Activated T-cell treated with anti-CD3 and anti-CD28 coated beads, Interleukin-2, amount 50 U/mL, for 72 hours (primary cell): ENCODE measurements at places on chromosomes 2 and 18. TPM values are rescaled to one million over a fixed set of nuclear protein-coding genes. Genes with fewer than 3 reads are reported as not detected.
A peak's percentile ranks its signal among the peaks of the same experiment; 100 is the strongest.

The NTSR2 gene
- total RNA-seq: not detected

The GALM gene
- total RNA-seq: 97.8 TPM

- H3K4me3 ChIP-seq: no peak overlapping the region
- no peaks in the 10 kb centered on the region for H3K4me1 ChIP-seq
- H3K27ac ChIP-seq: no peak overlapping the region
- H3K27me3 ChIP-seq: no peaks in the 10 kb centered on the region
- H3K36me3 ChIP-seq: no peaks in the 10 kb centered on the region
Measured at GRCh38 chr2:106332054-106332453, 136.2 kb downstream of the RGPD3 start.

- peaks cover 6% of the 10 kb centered on the region for H3K4me1 ChIP-seq
- no peak for DNase-seq
- peak overlapping the region; percentile 61 for H3K4me3 ChIP-seq
- peaks cover 47% of the 10 kb centered on the region for H3K27me3 ChIP-seq
- H3K27ac ChIP-seq: no peak overlapping the region
Measured at GRCh38 chr2:210224591-210224940, 681 bp downstream of the ACADL start.

DNA sequence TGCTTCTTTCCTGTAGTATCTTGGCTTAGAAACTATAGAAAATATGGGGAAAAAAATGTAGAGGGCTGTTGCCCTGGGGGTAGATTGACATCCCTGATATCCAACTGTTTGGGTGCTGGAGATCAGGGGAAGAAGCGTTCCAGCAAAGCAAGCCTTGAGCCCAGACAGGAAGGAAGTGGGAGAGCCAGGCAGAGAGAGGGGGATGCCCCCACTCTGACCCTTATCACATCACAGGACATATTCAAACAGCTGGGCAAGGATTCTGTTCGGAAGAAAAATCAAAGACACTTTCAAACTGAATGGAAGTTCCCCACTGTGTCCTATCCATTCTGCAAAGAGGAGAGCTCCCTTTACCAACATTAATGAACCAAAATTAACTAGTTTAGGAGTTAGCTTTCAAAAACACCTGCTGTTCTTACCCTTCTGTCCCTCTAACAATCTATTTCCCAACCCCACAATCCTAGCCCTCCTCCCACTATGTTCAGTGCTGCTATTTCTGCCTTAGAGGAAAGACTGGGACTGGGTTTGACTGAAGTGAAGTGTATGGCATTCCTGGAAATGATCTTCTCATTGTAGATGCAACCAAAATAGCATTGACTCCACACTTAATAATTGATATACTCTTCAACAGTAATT is 16.9 kb upstream of the KCNG3 start:
- no peaks in the 10 kb centered on the region for H3K27me3 ChIP-seq
- DNase-seq: no peak
- no peak overlapping the region for H3K4me3 ChIP-seq
- H3K4me1 ChIP-seq: peaks cover 19% of the 10 kb centered on the region

GRCh38 chr18:78655921-78656320 is 323.7 kb upstream of the SALL3 start:
- H3K27me3 ChIP-seq: peaks cover 4% of the 10 kb centered on the region
- H3K4me3 ChIP-seq: no peak overlapping the region
- H3K4me1 ChIP-seq: no peaks in the 10 kb centered on the region
- DNase-seq: no peak

DNA sequence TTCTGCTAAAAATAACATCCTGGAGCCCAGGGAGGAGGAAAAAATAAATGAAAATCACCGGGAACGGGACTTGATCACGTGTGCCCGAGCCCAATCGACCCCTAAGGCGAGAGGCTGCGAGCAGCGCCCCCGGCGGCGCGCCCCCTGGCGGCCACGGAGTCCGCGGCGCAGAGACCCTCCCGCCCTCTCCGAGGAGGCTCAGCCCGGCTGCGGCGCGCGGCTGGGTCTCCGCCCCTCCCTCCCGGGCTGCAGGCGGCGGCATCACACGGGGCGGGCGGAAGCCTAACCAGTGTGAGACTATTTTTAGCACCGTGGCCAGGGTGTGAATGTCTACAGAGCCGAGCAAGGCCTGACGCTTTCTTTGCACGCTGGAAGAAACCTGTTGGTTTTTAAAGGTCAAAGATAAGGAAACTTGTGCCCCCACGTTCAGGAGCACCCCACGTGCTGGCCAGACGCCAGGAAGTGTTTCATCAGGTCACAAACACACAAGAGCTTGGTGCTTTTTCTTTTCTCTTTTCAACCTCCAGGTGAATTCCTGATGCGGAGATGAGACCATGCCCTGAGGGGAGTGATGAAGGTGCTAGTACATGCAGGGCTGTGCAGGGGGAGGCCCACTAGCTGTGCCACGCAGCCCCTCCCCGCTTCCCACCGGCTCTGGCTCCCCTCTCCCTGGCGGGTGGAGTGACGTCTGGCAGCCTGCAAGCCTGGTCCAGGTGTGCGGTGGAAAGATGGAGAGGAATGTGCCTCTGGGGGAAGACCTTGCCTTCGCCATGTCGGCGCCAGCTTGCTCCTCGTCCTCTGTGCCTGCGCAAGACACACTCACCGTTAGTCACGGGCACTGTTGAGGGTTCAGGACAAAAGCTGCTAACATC is 35.3 kb upstream of the DNMT3A start:
- H3K4me1 ChIP-seq: peaks cover 42% of the 10 kb centered on the region
- H3K27ac ChIP-seq: peak overlapping the region; percentile 78
- no peaks in the 10 kb centered on the region for H3K27me3 ChIP-seq
- peak; percentile 97 for DNase-seq

GRCh38 chr18:1408376-1408775 is 503.7 kb downstream of the ADCYAP1 start:
- no peaks in the 10 kb centered on the region for H3K4me1 ChIP-seq
- no peaks in the 10 kb centered on the region for H3K27me3 ChIP-seq
- no peak for DNase-seq
- no peak overlapping the region for H3K27ac ChIP-seq
- H3K4me3 ChIP-seq: no peak overlapping the region
- no peaks in the 10 kb centered on the region for H3K36me3 ChIP-seq

DNA sequence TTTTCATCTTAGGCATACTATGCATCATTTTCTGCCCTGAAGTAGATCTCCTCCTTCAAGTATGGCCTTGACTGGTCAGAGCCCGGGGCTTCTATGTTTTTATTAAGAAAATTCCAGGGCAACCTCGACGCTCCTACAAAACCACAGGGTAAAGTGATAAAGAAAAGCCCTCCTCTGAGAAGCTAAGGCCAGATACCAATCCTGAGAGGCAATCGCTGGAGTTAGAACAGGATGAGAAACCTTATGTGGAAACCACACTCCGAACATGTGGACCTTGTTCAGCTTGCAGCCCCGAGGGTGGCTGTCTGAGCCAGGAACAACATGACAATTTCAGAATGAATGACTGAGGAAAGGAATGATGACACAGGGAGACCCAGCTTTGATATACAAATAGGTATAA is 35.6 kb downstream of the RMC1 start:
- H3K36me3 ChIP-seq: peaks cover 19% of the 10 kb centered on the region
- no peak for DNase-seq
- no peaks in the 10 kb centered on the region for H3K27me3 ChIP-seq

GRCh38 chr18:58566556-58567292 is 62.2 kb downstream of the ALPK2 start:
- H3K4me1 ChIP-seq: peaks cover 33% of the 10 kb centered on the region
- H3K4me3 ChIP-seq: no peak overlapping the region
- peaks cover 6% of the 10 kb centered on the region for H3K27me3 ChIP-seq

GRCh38 chr2:231541645-231542044 is 11.4 kb upstream of the NMUR1 start:
- no peak overlapping the region for H3K27ac ChIP-seq
- peaks cover 6% of the 10 kb centered on the region for H3K36me3 ChIP-seq
- H3K27me3 ChIP-seq: peaks cover 6% of the 10 kb centered on the region
- H3K4me3 ChIP-seq: no peak overlapping the region

DNA sequence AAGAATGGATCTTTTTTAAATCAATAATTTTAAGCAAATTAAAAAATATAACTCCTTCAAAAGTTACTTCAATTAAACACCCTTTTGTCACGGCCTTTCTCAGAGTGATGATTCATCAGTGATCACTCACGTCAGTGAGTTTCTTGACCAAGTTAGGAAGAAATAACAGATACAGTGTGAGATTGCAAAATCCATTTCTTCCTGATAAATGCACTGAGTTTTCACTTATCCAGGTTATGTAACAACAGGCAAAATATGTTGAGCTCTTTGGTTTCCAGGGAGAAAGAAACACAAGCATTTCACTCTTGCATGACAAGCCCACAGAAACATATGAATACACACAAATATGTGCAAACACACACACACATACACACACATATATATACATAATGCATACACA is 195.9 kb upstream of the CYRIA start:
- H3K4me3 ChIP-seq: no peak overlapping the region
- H3K27me3 ChIP-seq: no peaks in the 10 kb centered on the region
- H3K4me1 ChIP-seq: no peaks in the 10 kb centered on the region
- H3K27ac ChIP-seq: no peak overlapping the region
- no peaks in the 10 kb centered on the region for H3K36me3 ChIP-seq
- DNase-seq: no peak

GRCh38 chr2:179049546-179050311 is at the start of gene CCDC141:
Gene CCDC141 (minus strand): TSS chr2:179050137. CDS start chr2:179049941, 196 bp downstream.
- DNase-seq: peak; percentile 41
- no peaks in the 10 kb centered on the region for H3K27me3 ChIP-seq
- peaks cover 43% of the 10 kb centered on the region for H3K4me1 ChIP-seq
- H3K27ac ChIP-seq: peak within 1 kb of the TSS; percentile 92
- H3K36me3 ChIP-seq: no peaks in the 10 kb centered on the region

The ATOH8 gene
- total RNA-seq: not detected

The BARD1 gene
- total RNA-seq: 31.1 TPM

GRCh38 chr2:54422072-54422581 is 34.0 kb upstream of the SPTBN1 start:
- peaks cover 2% of the 10 kb centered on the region for H3K36me3 ChIP-seq
- peak overlapping the region; percentile 69 for H3K4me3 ChIP-seq
- H3K4me1 ChIP-seq: peaks cover 10% of the 10 kb centered on the region
- H3K27ac ChIP-seq: no peak overlapping the region

The IL1A gene
- total RNA-seq: 1.4 TPM

DNA sequence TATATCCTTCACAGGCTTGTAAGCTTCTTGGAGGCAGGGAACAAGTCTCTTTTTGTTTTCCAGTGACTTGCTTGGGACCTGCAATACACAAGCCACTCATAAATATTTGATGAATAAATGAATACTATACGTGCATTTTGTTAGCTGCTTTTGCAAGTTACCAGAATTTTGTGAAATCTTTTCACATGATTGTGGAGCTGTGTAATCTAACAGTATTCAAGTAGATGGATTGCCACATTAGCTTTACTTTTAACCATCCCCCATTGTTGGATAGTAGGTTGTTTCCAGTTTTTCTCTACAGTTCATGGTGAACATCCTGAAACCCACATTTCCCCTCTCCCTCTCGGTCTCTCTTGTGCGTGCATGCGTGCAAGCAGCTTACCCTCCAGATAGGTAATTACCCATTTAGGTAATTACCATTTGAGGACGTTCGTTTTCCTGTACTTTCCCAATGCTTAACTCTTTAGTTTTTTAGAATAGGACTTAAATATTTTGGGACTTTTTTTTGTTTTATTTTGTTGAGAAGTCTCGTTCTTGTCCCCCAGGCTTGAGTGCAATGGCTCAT is 12.5 kb downstream of the ZNF407 start:
- H3K27me3 ChIP-seq: no peaks in the 10 kb centered on the region
- H3K4me3 ChIP-seq: no peak overlapping the region
- H3K4me1 ChIP-seq: peaks cover 35% of the 10 kb centered on the region
- no peak for DNase-seq
- H3K27ac ChIP-seq: no peak overlapping the region
- no peaks in the 10 kb centered on the region for H3K36me3 ChIP-seq
